Activated CD8-positive, alpha-beta memory T cell treated with anti-CD3 and anti-CD28 coated beads for 1 hour (primary cell): ENCODE measurements at places on chromosomes 2 and 18.

GRCh38 chr2:216949700-216950413, 90.0 kb upstream of the TNP1 start:
- DNase-seq = no peak

DNA sequence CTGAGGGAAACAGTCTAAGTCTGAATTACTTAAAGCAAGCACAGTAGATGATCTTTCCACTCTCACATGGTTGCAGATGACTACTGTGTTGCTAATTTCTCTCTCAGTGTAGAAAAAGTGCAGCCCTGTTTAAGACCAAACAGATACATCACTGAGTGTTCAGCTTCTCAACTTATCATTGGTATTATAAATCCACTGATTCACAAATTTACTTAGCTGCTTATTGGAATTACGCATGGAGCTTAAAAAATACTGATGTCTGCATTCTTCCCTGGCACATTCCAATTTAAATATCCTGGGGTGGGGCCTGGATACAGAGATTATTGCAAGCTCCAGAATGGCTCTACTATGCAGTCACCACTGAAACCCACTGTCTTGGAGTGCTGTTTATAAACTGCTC, 411.2 kb downstream of the RND3 start:
- no peak for DNase-seq

DNA sequence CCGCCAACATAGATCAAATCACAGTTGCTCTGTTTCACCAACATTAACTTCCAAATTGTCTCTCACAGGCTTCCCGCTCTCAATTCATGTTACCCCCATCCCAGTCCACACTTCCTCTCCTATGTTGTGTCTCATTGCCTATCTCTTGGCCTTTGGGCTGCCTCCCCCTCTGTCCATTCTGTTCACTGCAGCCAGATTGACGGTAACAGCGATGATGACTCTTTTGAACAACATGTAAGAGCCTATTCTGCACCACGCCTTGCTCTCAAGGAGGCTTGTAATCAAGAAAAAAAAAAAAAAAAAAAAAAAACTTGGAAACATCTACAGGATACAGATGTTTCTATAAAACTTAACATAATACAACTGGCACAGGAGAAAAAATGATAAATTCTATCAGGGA, 77.3 kb upstream of the RMDN2 start:
- no peak for DNase-seq

DNA sequence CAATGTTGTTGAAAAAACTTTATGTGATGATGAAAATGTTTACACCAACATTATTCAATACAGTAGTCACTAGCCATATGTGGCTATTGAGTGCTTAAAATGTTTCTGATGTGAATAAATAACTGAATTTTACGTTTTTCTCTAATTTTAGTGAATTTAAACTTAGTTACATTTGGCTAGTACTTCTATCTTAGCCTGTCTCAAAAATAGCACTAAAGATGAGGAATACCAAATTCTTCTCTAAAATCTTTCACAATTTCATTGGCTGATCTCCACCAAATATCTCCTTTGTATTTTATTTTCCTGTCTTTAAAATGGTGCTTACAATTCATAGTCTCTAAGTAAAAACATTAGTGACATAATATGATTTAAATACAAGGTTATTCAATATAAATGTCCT, 83.7 kb upstream of the RND3 start:
- DNase-seq = no peak

DNA sequence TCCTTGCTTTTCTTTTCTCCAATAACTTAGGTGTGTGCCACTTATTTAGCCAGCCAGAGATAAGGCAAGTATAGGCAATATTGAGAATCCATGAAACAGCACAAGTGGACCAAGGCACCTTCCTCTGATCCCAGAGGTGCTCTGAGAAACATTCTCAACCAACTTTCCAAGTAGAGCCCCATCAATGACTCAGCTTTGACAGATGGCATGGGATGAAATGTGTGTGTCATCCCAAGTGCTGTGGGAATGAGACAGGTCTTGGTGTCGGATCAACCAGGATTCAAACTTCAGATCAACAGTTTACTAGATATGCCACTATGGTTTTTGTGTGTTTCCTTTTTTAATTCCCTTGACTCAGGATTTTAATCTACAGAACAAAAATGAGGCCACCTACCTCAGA, 164.0 kb downstream of the GRB14 start:
- DNase-seq = no peak

- DNase-seq = no peak
Observed at GRCh38 chr18:12091538-12092141, 2.0 kb upstream of the ANKRD62 start.

- no peak for DNase-seq
Observed at GRCh38 chr2:72938455-72938854, 21.1 kb downstream of the EMX1 start.

DNA sequence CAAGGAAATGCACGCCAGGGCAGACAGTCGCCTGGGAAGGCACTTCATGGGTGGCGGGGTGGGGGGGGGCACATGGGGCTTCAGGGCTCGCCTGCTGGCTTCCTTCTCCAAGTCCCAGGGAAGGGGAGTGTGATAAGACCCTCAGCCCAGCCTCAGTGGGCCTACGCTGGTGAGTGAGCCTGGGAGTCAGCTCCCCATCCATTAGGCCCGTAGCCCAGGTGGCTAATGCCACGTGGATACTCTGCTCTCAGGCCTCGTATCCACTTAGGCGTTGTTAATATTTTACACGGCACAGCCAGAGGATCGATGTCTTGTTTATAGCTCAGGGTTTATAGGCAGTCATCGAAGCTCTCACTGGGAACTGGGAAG, 47.1 kb downstream of the KCNIP3 start:
- no peak for DNase-seq

DNA sequence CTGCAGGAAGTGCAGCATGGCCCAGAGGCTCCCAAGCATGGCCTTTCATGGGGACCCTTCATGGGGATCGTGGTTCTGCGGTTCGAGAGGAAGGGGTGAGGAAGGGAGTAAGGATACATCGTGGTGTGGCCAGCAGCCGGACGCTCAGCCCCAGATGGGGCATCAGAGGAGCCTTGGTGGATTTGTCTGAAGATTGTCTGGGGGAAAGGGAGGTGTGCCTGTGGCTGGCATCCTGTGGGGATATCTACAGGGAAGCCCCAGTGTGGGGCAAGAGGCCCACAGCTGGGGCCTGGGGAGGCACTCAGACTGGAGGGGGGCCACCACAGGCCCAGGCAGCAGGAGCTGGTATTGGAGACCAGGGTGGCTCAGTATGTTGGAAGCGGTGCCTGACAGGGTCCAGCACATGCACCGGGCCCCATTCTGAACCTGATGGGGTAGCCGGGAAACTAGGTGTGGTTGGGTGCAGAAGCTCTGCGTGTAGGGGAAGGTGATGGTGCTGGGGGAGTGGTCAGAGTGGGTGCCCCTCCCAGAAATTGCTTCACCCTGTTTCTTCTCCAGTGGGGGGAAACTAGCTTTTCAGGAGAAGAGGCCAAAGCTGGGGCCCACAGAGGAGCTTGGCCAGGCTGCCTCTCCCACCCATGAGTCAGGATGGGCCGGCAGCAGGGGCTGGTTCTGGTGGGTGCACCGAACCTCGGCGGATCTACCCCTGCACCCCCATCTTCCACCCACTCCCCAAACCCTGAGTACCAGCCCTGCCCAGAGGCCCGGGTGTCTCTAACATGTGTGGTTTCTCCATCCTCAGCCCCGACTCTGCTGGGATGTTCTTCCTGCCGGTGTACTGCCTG, 274.4 kb upstream of the HDAC4 start:
- DNase-seq = no peak

GRCh38 chr2:39521876-39522517, 84.9 kb upstream of the MAP4K3 start:
- no peak for DNase-seq

GRCh38 chr18:45565280-45565970, 49.9 kb upstream of the SLC14A2 start:
- no peak for DNase-seq

DNA sequence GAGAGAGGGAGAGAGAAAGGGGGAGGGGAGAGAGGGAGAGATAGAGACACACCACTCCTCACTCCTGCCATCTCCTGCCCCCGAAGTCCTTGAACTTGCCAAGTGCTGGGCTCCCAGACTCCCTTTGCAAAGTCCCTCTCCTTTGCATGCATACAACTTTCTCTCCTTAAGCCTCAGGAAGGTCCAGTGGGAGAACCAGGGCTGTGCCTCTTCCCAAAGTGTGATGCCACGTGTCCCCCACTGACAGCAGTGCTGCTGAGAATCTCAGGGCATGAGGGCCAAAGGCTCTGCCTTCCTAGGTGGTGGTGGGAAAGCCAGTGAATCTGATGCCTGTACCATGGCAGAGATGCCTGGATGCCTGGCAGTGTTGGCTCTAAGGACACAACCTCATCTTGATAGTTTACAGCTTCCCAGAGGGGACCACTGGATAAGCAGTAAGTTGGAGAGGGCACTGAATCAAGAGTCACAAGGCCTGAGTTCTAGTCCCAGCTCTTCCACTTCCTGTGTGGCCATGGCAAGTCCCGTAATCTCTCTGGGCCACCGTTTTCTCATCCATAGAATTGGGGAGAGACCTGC, 103.4 kb downstream of the CLIP4 start:
- DNase-seq = no peak

DNA sequence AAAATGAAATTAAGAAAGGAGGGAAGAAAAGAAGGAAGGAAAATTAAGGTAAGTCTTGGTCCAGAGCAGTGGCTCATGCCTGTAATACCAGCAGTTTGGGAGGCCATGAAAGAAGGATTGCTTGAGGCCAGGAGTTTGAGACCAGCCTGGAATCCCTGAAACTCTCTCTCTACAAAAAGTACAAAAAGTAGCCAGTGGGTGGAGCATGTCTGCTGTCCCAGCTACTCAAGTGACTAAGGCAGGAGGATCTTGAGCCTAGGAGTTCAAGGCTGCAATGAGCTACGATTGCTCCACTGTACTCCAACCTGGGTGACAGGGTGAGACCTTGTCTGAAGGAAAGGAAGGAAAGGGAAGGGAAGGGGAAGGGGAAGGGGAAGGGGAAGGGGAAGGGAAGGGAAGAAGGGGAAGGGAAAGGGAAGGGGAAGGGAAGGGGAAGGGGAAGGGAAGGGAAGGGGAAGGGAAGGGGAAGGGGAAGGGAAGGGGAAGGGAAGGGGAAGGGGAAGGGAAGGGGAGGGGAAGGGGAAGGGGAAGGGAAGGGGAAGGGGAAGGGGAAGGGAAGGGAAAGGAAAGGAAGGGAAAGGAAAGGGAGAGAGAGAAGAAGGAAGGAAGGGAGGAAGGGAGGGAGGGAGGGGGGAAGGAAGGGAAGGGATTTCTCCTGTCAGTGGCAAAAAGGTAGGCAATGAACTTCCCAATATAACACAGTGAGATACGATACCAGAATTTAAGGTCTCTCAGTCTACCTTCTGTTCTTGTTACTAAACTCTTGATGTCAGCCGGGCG, 412.8 kb downstream of the CMPK2 start:
- DNase-seq = no peak

- no peak for DNase-seq
Observed at GRCh38 chr2:154381931-154382794, 316.3 kb upstream of the KCNJ3 start.

- DNase-seq = no peak
Observed at GRCh38 chr2:145286716-145287275, 766.9 kb upstream of the ZEB2 start.

GRCh38 chr2:74439803-74440377, 1.8 kb downstream of the RTKN start:
- DNase-seq = no peak

- DNase-seq = no peak
Observed at GRCh38 chr18:23584019-23584983, 2.0 kb downstream of the NPC1 start.

GRCh38 chr2:216346781-216347180, 25.5 kb downstream of the MARCHF4 start:
- DNase-seq = no peak

DNA sequence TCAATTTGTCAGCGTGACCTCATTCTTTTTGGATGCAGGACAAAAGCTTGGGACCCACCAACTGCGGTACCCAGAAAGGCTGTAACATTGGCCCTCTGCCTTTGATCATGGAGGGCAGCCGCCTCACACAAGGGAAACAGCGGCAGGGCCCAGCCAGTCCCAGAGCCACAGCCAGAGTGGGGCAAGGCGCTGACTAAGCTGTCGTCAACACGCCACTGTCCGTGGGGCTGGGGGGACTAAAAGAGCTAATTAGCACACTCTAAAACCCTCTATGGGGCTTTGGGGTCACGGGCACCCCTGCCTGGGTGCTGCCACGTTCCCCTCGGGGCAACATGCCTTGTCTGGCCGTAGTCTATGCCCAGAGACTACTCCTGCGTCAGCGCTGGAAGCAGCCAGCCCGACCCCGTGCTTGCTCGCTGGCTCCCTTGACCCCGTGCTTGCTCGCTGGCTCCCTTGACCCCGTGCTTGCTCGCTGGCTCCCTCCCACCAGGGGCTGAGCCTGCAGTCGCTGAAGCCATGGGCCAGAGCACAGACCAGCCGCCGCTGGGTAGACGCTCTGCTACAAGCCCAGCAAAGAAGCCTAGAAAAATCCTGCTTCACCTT, 598.4 kb downstream of the MBD2 start:
- no peak for DNase-seq

DNA sequence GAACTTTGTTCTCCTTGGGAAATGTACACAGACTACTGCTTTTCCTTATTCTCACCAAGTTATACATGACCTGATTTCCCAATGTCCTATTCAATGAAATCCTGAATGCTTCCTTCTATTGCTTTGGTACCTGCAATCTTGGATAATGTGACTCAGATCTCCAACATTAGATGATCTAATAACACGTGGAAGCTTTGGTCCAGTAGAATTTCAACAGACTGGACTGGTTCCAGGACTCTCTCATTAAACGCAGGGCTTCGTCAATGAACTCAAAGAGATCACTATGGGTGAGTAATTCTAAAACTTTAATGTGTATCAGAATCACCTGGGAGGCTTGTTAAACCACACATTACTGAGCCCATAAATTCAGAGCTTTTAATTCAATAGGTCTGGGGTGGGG, 413.6 kb upstream of the KCNH7 start:
- DNase-seq = no peak

- no peak for DNase-seq
Observed at GRCh38 chr2:140604788-140605187, 1526.0 kb downstream of the LRP1B start.

GRCh38 chr2:201203916-201204654, 21.1 kb downstream of the CASP10 start:
- DNase-seq = no peak
